ENCODE measurements at places on chromosomes 13 and 19. TPM values are rescaled to one million over a fixed set of nuclear protein-coding genes. Genes with fewer than 3 reads are reported as not detected.
A peak's percentile ranks its signal among the peaks of the same experiment; 100 is the strongest.

DNA sequence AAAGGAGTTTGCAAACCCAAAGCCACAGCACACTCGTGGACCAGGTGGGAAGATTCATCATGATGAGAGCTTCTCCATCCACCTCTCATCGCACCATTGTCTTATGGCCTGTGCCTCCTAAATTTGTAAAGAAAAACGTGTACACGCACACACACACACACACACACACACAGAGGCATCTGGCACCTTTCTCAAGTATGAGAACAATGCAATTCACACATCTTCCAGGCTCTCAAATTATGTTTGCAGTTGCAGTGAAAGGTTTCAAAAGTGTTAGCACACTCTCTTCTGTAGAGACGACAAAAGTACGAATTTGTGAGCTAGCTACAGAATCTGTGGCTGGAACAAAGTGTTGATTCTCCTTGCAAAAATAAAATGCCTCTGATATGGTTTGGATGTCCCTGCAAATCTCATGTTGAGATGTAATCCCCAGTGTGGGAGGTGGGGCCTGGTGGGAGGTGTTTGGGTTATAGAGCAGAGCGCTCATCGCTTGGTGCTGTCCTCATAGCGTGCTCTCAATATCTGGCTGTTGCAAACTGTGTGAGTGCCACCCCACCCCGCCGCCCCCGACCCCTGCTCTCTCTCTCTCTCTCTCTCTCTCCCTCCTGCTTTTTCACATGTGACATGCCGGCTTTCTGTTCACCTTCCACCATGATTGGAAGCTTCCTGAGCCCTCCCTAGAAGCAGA, 21.8 kb upstream of the RAB20 start:
- no peak for ATAC-seq

POGLUT2 gene
- total RNA-seq: 5.6 TPM

PLIN5 gene
- not detected for total RNA-seq

PMIS2 gene
- not detected for total RNA-seq

GJA3 gene
- 0.91 TPM for total RNA-seq

DNA sequence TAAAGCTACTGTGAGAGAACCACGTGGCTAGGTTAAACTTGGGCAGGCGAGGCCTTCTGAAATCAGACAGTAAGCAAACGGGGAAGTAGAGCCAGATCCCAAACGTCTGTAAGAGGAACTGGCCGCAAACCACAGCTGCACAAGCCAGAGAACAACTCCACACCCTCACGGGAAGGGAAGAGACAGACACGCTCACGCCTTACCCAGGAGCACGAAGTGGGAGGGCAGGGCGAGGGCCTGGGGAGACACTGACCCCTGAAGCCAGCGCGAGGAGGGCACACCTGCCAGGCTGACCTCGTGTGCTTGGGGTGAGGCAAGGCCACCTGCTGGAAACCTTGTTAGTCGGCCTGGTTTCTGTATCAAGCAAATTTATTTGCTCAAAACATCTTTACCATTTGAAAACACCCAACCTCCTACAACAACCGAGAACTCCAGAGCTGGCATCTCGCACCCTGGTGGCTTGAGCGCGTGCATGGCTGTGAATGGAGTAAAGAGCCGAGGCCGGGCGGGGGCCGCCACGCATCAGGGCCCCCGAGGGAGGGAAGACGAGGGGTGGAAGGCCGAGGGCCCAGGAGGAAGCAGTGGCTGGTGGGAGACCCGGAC, 7.3 kb downstream of the POLR2E start:
- peak; percentile 38 for ATAC-seq

ZNF221 gene
- total RNA-seq: 1.2 TPM

DNA sequence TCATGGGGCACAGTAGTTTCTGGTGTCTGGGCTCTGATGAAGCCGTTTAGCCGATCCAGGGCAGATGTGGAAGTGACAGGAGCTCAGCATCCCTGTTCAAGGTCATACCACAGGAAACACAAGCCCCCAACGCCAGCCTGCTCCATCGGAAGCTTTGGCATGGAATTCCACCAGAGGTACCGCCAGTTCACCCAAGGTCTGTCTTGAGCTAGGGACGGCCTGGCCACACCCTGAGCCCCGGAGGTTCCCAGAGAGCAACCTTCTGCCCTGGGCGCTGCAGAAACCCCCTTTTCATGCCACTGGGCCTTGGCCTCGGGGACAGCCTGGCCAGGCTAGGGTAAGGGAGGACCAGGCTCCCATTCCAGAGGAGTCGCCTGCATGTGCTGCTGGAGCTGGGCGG, 39.4 kb upstream of the TPM4 start:
- ATAC-seq: no peak

ERICH4 gene
- total RNA-seq: not detected

P2RY11 gene
- 237 TPM for total RNA-seq

DNA sequence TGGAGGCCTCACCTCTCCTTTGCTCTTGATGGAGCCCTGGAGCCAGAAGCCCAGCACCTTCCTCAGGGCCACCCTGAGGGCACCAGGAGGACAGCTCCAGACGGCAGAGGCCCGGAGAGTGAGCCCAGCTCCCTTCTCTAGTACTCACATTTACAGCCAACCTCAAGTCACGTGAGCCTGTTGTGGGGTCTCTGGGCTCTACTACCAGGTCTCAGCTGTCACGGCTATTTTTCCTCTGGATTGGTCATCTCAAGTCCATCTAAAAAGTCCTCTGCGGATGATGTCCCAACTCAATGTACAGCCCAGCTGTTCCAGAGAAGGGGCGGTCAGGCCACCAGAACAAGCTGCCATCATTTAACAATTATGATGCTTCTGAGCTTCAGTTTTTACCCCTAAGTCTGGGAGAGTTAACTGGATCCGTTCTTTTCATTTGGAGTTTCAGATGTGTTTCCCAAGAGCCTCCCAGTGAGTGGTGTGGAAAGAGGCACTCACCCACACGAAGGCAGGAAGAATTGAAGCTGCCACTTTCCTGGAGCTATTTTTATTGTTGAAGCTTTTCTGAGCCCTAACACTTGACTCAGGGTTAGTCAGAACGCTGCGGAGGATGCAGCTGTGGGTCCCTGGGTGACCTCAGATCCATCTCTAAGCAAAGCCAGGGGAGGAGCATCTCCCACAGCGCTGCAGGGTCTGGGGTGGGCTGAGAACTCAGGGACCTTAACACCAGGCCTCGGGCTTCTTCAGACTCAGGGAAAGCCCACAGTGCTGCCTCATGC, 143.5 kb upstream of the UBL3 start:
- no peak for ATAC-seq

DNA sequence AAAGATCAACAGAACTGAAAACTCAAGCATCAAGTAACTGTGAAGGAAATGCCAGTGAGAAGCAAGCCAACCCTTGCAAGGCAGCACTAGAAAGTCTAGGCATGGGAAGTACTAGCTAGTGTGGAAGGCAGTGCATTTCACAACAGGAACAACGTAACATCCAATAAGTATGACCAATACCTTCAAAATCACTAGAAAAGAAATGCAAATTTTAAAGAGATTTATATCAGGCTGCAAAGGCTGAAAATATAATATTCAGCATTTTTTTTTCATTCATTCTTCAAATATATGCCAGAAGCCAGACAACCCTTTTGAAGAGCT, 121.9 kb downstream of the DLEU7 start:
- ATAC-seq: no peak

DNA sequence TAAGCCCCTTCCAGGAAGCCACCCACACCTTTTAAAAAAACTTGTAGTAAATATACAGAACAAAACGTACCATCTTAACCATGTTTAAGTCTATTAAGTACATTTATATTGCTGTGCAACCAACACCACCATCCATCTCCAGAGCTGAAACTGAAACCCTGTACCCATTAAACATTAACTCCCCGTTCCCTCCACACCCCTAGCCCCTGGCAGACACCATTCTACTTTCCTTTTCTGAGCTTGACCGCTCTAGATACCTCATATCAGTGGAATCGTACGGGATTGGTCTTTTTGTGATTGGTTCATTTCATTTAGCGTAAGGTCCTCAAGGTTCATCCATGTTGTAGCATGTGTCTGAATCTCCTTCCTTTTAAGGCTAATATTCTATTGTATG, 13.0 kb upstream of the SPATA13 start:
- ATAC-seq: no peak

TMIGD2 gene
- 2.5 TPM for total RNA-seq

- no peak for ATAC-seq
Measured at GRCh38 chr13:86052141-86052540, 252.9 kb upstream of the SLITRK6 start.

GRCh38 chr19:10219678-10220077, 11.5 kb downstream of the S1PR2 start:
- ATAC-seq: peak; percentile 75

IL12RB1 gene
- total RNA-seq: 54.5 TPM

DNA sequence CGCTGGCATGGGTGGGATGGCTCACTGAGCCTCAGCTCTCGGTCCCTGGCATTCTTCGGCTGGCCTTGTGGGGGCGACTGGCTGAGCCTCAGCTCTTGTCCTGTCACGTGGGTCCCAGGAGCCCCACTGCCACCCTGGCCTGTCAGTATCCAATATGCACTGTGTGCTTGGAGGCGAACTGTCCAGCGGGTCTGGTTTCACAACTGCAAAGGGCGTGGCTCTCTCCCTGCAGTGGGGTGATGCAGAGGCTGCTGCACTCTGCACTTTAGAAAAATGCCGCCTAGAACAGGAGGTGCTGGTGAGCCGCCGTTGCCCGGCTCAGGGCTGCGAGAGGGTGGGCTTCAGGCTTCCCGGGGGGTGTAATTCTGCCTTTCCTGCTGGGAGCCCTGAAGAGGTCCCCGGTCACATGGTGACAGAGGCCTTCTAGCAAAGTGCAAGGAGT, 17.0 kb upstream of the TMEM255B start:
- ATAC-seq: peak; percentile 43

DNA sequence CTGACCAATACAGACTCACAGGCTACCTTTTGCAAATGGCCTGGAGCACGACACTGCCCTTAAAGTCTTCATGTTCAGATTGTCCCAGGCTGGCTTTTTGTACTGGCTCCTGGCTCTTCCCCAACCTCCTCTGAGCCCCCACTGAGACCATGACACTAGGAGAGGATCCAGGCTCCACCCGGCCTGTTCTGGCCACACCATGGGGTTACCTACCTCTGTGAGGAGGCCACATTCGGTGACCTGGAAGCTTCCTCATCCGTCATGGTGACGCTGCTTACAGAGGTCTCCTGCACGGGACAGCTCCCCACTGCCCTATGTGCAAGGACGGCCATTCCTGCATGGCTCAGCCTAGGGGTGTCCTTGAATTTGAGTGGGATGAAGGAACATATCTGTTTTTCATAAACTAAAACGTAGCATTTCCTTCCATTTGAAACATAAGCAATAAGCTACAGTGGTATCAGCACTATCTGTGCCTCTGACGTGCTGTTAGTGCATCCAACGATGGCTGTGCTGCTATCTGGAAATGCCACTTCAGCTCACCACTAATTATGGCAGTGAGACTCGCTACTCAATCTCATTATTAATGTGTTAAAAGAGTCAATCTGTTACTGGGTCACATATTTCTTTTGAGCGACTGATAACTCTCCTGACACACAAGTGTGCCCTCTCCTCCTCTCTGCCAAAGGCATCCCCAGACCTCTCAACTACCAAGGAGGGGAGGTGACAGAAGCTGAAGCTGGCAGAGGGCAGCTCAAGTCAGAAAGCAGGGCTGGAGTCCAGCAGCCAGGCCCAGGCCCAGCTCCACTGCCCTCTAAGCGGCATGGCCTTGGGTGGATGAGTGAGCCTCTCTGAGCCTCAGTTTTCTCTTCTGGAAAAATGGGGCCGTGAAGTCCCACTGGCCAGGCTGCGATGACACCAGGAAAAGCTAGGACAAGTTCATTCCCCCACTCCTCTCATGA, 29.6 kb downstream of the ELL start:
- ATAC-seq: no peak

- no peak for ATAC-seq
Measured at GRCh38 chr19:50312967-50313811, 16.0 kb downstream of the KCNC3 start.

- ATAC-seq: no peak
Measured at GRCh38 chr13:114025714-114026431, 52.0 kb upstream of the C13orf46 start.

GRCh38 chr13:106449096-106449495, 86.4 kb downstream of the EFNB2 start:
- no peak for ATAC-seq

DNA sequence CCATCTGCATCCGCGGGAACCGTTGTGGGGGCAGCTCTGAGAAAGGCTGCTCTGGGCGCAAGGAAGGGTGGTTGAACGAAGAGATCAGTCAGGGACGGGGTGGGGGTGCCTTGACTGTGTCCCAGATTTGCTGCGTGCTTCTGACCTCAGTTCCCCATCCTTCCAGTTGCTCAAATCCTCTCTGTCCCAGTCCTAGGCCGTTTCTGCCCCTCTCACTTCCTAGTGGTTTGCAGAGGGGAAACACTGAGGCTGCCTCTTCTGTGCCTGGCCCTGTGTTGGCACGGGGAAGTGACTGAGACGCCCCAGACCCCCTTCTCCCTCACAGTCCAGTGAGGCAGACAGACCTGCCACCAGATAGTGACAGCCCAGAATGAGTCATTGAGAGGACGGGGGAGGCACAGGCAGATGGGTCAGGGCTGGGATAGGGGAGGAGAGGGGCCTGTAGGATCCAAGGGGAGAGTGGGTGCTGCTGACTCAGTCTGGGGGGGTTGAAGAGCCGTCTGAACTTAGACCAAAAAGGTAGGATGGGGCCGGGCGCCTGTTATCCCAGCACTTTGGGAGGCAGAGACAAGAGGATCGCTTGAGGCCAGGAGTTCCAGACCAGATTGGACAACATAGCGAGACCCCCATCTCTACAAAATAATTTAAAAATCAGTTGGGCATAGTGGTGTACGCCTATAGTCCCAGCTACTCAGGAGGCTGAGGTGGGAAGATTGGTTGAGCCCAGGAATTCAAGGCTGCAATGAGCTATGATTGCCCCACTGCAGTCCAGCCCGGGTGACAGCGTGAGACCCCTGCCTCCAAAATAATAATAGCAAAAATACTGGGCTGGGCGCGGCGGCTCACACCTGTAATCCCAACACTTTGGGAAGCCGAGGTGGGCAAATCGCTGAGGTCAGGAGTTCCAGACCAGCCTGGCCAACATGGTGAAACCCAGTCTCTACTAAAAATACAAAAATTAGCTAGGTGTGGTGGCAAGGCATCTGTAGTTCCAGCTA, 26.5 kb downstream of the NUMBL start:
- peak; percentile 33 for ATAC-seq

NALCN gene
- not detected for total RNA-seq
